ENCODE measurements at places on chromosomes 11 and 22.

- no peak for DNase-seq
These were observed 83.1 kb downstream of the SHANK2 start for GRCh38 chr11:71169313-71169712.

DNA sequence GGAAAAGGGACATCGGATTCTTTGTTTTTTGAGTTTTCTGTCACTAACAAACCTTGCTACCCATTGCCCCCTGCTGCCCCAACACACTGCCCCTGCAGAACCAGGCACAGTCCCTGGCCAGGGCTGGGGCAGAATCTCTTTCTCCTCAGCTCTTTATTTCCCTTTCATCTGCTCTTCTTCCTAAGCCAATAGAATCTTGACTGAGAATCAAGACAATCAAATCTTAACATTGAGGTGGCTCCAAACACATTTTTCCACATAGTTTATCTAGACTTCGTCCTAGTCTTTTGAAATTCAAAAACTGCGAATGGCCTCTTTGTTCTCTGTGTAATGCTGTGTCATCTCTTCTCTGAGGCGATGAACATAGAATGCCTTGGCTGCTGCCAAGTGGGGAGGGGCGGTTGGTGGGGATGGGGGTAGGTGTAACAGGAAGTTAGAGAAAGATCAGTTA is 16.1 kb upstream of the NTM start:
- DNase-seq = no peak

DNA sequence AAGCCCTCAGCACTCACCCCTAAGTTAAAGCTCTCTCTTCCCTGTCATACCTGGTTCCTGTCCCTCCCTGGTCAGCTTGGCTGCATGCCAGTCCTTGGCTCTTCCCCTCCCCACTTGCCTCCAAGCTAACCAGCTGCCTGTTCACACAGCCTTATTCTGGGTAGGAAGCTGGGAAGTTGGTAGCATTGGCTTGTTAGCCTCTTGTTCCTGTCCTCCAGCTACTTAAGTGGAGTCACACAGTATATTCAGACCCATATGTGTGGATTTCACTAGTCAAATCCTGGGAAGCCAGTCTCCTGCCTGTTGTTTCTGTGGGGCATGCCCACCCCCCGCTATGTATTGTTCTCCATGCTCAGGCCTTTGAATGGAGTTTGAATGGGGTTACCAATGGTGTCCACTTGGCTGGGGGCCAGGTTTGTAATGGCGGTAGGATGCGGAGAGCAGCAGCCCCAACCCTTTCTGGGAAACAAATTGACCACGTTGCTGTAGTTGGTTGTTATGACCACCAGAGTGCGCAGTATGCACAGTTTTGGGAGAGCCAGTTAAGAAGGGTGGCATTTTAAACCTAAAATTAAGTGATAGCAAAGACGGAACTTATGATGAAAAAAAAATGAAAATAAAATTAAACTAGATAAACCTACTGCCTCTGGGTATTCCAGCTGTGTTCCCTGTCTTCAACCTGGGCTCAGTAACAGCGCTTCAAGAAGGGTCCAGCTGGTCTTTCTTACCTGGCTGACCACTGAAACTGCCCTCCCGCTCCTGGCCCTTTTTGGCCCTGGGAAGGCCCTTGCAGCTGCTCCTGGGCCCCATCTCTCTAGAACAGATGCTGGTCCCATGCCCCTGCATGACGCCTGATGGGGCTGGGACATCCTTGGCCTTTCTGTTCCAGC is 10.7 kb upstream of the RPS3 start:
- DNase-seq = peak; percentile 84

DNA sequence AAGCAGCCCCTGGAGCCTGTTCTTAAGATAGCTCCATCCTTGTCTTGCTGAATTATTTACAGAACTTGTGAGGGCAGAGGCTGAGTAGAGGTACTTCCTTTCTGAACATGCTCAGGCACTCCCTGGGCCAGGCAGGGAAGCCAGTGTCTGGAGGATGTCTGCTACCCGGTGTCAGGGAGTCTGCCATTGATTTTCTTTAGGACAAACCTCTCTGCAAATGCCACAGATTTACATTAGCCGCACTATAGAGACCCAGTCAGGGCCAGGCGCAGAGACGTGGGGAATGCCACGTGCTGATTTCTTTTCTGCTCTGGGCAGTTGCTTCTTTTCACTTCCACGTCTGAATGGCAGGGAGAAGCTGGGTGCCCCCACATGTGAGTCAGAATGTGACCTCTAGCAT is 585.5 kb downstream of the NTM start:
- DNase-seq = no peak

- DNase-seq = no peak
These were observed 20.2 kb downstream of the RNF121 start for GRCh38 chr11:71949034-71949433.

- no peak for DNase-seq
These were observed 363.1 kb downstream of the MN1 start for GRCh38 chr22:27438271-27438980.

GRCh38 chr11:103714246-103714645 is 322.2 kb upstream of the DDI1 start:
- no peak for DNase-seq

DNA sequence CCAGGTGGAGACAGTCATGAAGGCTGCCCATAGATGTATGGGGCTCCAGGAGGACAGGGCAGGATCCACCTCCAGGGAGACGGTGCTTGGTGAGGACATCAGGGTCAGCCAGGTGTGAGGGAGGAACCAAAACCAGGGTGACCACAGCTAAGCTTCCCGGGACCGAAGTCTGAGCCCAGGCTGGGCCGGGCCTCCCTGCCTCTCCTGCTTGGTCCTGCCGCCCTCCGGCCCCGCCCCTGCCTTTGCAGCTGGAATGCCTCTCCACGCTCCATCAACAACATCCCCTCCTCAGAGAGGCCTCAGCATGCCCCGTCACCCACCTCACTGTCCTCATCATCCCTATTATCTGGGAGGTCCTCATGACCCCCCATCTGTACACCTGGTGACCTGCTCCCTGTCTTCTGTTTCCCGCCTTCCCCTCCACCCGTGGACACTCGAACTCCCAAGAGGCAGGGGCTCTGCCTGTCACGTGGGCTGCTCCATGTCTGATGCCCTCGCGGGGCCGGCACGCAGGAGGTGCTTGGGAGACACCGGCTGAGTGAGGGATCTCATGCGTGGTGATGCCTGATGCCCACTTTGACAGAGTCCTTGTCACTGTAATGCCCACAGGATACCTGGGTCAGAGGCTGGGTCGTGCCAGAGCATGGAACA is 59.4 kb downstream of the RTL6 start:
- no peak for DNase-seq

DNA sequence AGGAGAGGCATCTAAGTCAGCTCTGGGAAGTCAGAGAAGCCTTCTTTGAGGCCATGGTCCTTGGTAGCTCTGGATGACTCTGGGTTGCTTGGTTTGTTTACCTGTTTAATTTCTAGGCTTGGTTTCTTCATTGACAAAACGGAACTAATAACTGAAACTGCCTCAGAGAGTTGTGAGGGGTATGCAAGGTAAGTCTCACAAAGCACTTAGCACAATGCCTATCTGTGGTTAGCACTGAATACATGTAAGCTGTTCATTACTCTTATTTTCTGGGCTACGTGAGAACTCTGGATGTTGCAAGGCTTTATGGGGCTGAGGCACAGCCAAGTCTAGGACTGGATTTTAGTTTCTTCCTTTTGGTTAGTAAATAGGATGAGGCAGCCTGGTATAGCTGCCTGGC is 225.8 kb upstream of the NCAM1 start:
- DNase-seq = no peak

DNA sequence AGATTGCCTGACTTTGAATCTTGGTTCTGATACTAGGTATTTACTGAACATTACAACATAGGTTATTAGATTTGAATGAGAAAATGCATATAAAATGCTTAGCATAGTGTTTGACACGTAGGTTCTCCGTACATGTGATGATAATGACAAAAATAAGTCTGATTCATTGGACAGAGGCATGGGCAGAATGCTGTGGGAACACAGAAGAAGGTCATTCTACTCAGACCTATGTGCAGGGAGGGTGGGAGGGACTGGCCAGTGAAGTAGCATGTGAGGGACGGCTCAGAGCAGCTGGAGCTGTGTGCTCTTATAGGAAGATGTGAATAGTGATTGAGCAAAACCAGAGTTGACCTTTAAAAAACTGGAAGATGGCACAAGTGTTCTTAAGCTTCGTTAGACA is 256.8 kb upstream of the RAG2 start:
- DNase-seq = no peak

GRCh38 chr22:25697181-25697664 is 44.8 kb upstream of the MYO18B start:
- no peak for DNase-seq

- DNase-seq = no peak
These were observed 255.3 kb downstream of the SBF2 start for GRCh38 chr11:10038521-10039302.

- DNase-seq = peak; percentile 65
These were observed 6.3 kb downstream of the CD44 start for GRCh38 chr11:35145271-35145670.

DNA sequence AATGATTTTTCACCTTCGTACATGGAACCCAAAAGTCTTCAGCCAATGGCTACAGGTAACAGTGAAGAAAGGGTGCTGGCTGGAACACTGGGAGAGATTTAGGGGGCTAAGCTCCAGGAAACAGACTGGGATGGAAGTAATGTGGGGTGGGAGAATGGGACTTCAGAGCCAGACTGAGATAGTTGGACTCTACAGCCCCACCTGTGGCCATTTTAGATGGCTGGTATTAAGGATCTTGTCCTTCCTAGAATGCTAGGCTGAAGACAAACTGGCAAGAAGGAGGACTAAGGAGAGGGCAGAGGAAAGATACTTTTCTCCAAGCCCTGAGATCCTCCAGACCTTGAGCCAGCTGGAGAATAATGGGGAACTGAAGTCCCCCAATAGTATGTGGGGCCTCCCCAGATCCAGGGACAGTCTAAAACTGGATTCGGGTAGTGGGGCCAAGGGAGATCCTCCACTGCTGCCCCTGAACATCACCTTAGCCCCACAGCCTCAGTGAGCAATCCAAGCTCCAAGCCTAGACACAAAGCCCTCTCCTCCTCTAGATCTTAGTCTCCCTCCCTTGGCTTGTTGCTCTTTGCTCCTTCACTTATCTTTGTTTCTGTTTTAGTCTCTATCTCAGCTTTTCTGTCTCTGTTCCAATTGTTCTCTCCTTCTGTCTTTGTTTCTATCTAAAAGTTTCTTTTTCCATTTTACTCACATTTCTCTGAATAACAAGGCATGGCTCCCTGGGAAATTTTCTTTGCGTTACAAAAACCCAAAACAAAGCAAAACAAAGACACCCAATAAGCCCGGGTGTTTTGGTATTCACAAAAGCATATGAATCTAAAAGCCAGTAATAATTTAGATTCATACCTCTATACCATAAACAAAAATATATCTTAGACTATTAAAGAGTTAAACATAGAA is 16.2 kb upstream of the RRAS2 start:
- DNase-seq = no peak

DNA sequence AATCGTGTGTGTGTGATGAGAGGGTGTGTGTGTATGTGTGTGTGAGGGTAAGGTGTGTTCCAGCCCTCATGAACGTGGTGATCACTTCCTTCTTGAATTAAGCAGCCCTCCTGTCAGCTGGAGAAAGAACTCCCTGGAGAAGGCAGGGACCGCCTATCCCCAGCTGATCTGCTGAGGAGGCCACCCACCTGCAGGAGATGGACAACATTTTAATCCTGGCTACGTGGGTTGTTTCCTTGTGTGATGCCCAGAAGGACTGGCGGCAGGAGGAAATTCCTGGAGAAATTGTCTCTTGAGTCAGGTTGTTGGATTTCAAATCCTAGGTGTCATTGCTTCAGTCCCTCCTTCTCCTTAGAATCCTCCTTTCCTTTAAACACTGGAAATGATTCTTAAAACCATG is 878.8 kb downstream of the NTM start:
- no peak for DNase-seq

- DNase-seq = no peak
These were observed 17.7 kb downstream of the CDKN1C start for GRCh38 chr11:2867722-2868505.

GRCh38 chr11:14643697-14644225 is at the start of gene PDE3B:
Gene PDE3B (plus strand): TSS chr11:14643804. CDS start chr11:14644076, 272 bp downstream.
- peak; percentile 82 for DNase-seq

- DNase-seq = no peak
These were observed 9.1 kb upstream of the CCDC179 start for GRCh38 chr11:22869325-22869724.

GRCh38 chr11:114110952-114111947 is 51.7 kb downstream of the ZBTB16 start:
- no peak for DNase-seq

DNA sequence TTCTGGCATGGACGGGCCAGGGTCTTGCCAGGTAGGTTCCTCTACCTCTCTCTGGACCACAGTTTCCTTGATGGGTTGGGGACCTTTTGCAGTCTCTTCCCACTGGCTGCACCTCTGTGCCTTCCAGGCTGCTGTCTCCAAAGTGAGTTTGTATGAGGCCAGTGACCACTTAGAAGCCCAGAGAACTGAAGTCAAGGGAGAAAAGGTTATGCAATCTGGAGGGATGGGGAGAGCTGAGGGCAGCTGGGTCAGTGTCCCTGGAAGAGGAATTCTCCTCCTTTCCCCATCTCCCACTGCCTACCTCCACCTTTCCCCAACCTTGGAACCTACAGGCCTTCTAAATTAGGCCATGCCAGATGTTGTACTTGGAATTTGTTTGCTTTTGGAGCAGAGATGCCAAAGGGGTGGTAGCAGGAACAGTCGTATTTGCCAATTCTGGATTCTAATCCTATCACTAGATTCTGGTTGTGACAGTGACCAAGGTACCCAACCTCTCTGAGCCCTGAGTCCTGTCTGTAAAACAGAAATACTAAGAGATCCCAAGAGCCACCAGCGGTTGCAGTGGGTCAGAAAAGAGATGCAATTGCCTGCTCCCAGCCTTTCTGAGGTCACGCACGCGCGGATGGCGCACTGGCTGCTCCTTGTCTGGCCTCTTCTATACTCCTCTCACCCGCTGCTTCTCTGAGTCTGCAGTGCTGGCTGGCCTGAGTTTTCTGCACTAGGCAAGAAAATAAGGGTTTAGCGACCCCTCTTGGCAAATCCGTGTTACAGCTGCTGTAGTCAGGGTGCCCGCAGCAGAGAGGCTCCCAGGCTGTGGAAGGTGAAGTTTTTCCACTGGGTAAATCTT is 10.7 kb upstream of the ACCSL start:
- DNase-seq = peak; percentile 16

- DNase-seq = no peak
These were observed 159.3 kb downstream of the MIAT start for GRCh38 chr22:26816726-26817125.

- DNase-seq = no peak
These were observed 51.2 kb upstream of the BIRC3 start for GRCh38 chr11:102266099-102266498.

All from CD4-positive, alpha-beta T cell treated with Interleukin-12 subunit alpha and Interleukin-12 subunit beta, for 1 hour (primary cell).